Inflammatory macrophage (primary cell): ENCODE measurements at places on chromosomes 5 and 9.

DNA sequence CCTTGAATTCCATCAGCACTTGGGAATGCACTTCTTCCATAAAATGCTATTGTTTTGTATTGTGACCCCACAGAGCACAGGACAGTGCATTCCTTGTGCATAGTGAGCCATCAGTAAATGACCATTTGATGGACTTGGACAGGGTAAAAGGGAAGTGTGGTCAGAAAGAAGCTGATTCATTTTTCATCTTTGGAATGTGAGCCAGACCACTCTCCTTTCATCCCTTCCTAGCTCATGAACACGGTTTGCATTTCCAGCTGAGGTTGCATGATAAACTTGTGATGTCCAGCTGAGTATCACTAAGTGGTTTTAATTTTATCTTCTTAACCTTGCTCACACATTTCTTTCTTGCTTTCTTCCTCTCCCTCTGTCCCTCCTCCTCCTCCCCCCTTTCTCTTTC, 101.3 kb downstream of the NUDT12 start:
- no peak for DNase-seq

GRCh38 chr5:142551338-142552067, 134.4 kb downstream of the FGF1 start:
- DNase-seq: no peak

DNA sequence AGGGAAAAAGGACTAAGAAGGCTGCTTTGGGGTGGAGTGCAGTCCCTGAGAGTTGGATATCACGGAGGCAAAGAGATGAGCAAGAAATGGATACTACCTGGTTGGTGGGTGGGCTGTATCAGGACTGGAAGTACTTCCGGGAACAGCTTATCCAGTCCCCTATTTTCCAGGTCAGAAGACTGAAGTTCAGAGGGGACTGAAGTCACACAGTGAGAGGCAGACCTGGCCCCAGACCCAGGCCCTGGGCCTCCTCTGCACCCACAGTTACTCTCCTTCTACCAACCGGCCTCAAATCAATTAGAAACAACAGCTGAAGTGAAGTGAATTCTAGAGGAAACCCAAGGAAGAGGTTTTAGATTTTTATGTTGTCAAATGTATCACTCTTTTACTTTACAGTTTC, 93.6 kb upstream of the ALDH1B1 start:
- no peak for DNase-seq

DNA sequence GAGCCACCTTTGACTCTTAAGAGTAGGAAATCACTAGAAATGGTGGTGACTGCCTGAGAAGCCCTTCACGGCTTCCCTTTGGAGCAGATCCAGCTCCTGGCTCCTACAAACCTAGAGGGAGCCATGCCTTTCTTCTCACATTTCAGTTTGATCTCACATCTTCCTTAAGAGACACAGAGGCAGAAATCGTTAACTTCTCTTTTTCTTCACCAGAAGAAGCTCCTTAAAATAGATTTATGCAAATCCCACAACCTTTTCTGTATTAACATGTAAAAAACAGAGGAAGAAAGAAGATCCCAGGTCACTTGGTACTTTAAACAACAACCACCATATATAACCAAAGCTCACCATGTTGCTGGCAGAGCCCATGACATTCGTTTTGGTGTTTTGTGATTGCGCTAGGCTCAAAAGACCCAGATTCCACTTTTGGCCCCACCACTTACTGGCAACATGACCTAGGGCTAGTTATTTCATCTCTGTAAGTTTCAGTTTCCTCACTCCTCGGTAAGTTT, 29.6 kb downstream of the PAX5 start:
- no peak for DNase-seq

DNA sequence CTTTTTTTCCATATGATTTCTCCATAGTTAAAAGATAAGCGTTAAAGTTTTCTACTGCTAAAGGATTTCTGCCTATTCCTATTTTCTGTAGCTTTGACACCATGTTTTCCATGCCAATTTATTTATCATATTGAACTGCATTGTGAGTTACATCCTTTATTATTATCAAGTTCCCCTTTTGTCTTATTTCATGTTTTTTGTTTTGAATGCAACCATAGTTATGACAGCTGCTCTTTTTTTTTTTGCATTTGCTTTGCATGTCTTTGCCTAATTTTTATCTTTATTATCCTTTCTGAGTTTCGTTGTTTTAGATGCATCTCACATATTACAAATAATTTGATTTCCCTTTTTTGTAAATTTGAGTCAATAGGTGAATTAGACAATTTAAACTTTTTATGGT, 161.5 kb downstream of the DEPDC1B start:
- DNase-seq: no peak

- DNase-seq: no peak
These were observed 135.1 kb upstream of the RFX3 start for GRCh38 chr9:3660936-3661335.

- peak; percentile 32 for DNase-seq
These were observed 48.5 kb downstream of the PLGRKT start for GRCh38 chr9:5389109-5389732.

GRCh38 chr9:113427629-113428028, 17.1 kb downstream of the C9orf43 start:
- DNase-seq: peak; percentile 24

GRCh38 chr9:133171161-133171961, 7.6 kb upstream of the GBGT1 start:
- DNase-seq: no peak

- DNase-seq: no peak
These were observed 282.9 kb upstream of the ANKRD55 start for GRCh38 chr5:56516035-56516434.

DNA sequence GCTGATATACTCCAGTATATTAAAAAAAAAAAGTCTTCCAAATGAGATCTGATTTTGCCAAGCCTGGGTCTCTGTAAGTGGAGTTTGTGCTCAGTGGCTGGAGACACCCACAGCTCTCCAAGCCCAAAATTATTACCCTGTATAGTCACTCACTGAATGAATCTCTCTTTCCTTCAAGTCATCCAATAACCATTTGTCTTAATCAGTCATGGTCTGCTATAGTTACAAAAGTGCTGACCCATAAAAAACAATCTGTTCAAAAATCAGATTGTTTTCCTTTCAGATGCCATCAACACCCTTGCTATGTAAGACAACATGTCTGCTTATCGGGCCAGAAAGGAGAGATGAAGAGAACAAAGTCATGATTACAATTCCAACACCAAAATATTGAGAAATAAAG, 159.4 kb upstream of the FST start:
- DNase-seq: no peak

- no peak for DNase-seq
These were observed 806.2 kb upstream of the WWC1 start for GRCh38 chr5:167485061-167485774.

DNA sequence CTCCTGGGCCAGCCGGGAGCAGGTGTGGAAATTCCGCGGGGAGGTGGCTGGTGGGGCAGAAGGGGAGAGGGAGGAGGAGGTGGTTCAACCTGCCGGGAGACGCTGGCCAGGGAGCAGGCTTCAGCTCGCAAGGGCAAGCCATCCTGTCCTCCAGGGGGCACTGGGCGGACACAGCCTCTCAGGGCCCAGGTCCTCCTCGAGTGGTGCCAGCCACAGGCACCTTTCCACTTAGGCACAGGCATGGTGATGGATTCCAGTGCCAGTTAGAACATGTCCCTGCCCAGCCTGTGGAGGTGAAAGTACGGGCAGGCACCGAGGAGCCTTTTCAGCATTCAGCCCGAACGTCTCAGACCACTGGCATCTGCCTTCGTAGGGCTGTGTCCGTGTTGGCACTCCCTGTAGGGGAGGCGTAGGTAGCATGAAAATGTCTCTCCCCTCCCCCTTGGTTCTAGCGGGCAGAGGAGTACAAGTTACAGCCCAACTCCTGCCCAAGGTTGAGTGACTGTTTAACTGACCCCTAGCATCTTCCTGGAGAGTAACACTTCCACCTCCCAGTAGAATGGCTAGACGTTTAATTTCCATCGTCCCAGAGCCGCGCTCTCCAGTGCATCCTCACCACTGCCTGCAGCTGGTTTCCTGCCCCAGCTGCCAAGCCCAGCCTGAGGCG, 48.9 kb downstream of the DAB2IP start:
- DNase-seq: peak; percentile 20

GRCh38 chr9:120438836-120439546, 141.0 kb downstream of the CDK5RAP2 start:
- no peak for DNase-seq

- no peak for DNase-seq
These were observed 52.8 kb downstream of the ROR2 start for GRCh38 chr9:91897201-91897600.

- no peak for DNase-seq
These were observed 97.5 kb downstream of the MARCHF11 start for GRCh38 chr5:16082053-16082452.

- no peak for DNase-seq
These were observed 7.7 kb downstream of the CA9 start for GRCh38 chr9:35681341-35682002.

DNA sequence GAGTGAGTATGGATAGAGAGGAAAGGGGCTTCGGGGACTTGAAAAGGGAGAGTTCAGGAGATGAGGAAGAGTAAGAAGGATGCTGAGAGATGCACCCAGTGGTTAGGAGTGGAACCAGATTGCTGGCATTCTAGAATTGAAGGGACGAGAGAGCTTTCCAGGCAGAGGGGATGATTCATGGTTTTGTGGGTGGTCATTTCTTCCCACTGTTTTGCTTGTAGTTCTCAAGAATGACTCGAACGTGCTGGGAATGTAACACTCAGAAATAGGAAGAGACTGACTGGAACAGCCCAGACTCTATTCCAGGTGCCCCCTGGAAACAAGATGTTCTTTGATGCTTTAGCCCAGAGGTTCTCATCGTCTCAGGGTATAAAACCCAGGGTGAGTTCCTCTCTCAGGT, 294.2 kb downstream of the ICE1 start:
- no peak for DNase-seq

DNA sequence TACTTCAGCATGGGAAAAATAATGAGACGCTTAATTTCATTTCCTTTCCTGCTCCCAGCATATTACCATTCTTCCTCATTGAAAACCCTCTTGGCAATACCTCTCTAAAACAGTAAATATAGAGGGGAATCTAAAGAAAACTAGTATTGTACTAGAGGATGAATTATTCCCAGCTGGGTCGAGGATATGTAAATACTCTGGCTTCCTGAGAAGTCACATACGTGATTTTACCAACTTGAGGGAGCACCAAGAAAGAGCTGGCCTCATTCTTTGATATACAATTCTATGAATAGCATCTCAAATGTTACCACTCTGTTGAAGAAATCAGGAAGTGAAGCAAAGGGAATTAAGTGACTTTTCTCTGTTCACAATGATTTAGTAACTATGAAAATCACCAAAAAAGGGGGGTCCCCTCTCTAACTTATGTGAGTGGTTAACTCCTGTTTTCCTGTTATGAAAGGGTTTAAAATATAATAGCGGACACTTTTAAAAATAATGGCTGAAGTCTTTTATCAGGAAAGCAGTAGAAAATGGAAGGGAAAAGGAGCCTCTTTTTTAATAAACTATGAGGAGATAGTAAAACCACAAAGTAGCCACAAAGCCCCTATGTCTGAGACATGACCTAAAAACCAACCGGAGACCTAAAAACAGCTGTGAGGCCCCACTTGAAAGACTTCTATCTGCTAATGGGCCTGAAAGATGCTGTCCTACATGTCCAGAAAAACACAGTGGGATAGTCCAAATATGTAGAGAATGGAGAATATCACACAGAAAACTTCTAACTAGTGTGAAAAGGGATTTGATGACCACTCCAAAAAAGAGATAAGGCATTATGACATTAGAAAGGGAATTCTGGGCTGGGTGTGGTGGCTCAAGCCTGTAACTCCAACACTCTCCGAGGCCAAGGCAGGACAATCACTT, 42.6 kb downstream of the LPAR1 start:
- DNase-seq: peak; percentile 9

GRCh38 chr5:172403817-172404216, 50.5 kb downstream of the SH3PXD2B start:
- DNase-seq: no peak

DNA sequence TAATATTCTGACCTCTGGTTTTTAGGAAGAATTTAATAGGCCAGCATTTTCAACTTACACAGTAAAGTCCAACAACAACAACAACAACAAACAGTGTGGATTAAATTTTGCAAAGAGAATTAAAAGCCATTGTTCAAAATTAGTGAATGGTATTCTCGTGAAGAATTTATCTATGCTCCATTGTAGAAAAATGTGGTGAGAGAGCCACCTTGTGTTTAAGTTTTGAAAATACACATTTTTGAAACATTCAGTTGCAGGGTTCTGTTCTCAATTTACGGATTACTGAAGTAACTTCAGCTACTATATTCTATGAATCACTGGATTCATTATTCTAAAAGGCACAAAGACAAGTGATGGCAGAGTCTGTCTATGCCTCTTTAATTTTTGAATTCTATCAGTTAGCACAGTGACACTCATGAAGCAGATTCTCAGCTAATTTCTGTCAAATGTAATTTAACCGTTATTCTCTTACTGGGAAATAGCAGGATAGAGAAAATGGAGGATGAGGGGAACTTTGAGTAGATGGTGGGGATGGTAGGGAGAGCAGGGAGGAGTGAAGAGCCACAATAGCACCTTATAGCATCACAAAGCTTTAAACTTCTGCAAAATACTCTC, 11.0 kb downstream of the CCDC152 start:
- DNase-seq: peak; percentile 19

- DNase-seq: no peak
These were observed 726.1 kb downstream of the CDH18 start for GRCh38 chr5:19261879-19262278.

- no peak for DNase-seq
These were observed 82.0 kb upstream of the FSTL4 start for GRCh38 chr5:133694181-133694831.

DNA sequence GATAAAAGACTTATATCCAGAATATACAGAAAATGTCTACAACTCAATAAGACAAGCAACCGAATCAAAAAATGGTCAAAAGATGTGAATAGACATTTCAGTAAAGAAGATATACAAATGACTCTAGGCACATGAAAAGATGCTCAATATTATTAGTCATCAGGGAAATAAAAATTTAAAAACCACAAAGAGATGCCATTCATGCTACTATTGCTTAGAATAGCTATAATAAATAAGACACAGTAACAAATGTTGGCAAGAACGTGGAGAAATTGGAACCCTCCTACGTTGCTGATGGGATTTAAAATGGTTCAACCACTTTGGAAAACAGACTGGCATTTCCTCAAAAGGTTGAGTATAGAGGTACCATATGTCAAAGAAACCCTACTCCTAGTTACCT, 39.8 kb downstream of the POLK start:
- DNase-seq: no peak

GRCh38 chr9:114604989-114605388, 6.1 kb upstream of the TMEM268 start:
- DNase-seq: no peak

DNA sequence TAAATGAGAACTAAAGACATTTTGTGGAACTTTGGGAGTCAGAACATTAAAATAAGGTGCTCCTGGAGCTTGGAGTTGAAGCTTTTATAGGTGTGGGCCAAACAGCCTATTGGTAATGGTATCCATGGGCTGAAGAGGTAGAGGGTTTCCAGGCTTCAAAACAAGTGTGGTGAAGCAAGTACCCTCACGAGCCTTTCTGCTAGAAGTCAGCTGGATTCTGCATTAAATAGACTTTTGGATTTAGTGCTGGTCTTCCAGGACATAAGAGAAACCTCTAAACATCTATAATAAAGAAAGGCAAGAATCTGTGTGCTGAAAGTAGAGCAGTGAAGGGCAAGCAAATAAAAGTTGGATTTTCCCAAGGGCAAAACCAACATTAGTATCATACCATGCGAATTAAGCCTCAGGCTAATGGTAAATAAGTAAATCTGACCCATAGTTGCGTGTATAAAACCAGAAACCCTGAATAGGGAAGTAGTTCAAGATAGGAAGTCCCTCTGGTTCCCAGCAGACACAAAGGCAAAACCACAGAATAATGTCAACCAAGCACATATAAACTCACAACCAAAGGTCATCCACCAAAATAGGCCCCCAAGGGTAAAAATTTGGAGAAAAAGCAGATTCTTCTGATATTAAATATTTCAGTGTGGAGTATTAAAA, 306.3 kb downstream of the TLE4 start:
- DNase-seq: peak; percentile 77
